ENCODE measurements at places on chromosomes 16 and 17.

DNA sequence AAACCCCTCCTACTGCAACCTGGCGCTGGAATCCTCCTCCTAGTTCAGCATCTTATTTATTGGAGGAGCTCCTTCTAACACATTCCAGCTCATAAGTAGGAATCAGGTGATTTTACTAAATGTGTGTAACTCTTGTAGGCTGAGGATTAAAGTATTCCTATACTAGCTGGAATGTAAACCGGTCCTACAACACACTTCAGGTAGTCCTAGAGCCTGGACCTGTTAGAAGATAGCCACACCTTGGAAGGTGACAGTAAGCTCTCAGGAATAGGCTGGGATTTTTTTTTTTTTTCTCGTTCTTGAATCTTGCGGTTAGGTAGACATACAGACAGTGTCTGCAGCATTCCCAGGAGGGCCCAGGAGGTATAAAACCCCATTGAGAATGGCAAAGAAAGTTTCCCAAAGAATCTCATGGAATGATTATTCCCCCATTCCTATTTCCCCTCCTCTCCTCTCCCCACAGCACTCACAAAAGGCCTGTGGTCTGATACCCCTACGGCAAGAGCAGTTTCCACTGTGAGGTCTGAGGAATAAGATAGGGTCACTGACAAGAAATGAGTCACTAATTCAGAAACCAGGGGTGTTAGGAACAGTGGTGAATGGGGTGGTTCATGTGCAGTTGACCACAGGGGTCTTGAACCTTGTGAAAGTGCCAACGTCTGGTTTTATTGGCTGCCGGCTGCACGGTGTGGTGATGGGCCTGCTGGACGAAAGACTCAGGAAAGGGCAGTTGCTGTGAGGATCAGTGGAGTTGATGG, 267.1 kb downstream of the UTP18 start:
- DNase-seq = no peak

- DNase-seq = no peak
Observed at GRCh38 chr16:69599731-69600130, 34.0 kb downstream of the NFAT5 start.

GRCh38 chr16:57826706-57827625, 24.7 kb upstream of the KIFC3 start:
- peak; percentile 39 for DNase-seq

DNA sequence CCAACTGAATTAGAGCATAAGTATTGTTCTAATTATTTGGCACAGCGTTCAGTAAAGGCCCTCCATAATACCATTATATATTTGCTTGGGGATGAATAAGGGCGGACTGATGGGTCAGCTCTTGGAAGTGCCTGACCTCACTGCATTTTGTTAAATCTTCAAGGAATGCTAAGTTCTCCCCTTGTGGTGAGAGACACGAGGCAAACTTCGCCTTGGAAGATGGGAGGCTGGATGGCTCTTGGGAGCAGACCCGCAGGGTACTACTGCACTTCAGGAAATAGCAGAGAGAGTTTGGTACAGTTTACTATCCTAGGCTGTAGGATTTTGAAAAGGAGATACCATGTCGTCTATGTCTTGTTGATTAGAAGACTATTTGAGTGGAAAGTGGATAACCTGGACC, 87.0 kb upstream of the RPRML start:
- no peak for DNase-seq

GRCh38 chr17:2120586-2121335, 65.9 kb downstream of the HIC1 start:
- DNase-seq = no peak

- no peak for DNase-seq
Observed at GRCh38 chr16:23694644-23695373, 16.1 kb downstream of the PLK1 start.

GRCh38 chr16:31194898-31195297, 7.7 kb downstream of the PYCARD start:
- DNase-seq = no peak

DNA sequence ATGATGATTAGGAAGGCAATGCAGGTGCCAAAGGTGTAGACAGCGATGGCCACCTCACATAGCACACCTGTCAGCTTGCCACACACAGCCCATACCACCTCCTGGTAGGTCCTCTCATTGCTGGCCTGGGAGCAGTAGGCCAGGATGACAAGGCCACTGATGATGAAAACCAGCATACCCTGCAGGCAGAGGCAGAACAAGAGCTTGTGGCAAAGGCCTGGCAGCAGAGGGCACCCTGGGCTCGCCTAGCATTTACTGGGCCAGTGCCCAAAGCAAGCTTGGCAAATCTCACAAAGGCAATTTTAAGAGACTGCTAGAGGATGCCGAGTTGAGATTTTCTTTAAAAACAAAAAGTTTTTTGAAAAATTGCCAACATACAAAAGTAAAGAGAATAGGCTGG, 5.9 kb downstream of the SLC38A7 start:
- DNase-seq = peak; percentile 12

DNA sequence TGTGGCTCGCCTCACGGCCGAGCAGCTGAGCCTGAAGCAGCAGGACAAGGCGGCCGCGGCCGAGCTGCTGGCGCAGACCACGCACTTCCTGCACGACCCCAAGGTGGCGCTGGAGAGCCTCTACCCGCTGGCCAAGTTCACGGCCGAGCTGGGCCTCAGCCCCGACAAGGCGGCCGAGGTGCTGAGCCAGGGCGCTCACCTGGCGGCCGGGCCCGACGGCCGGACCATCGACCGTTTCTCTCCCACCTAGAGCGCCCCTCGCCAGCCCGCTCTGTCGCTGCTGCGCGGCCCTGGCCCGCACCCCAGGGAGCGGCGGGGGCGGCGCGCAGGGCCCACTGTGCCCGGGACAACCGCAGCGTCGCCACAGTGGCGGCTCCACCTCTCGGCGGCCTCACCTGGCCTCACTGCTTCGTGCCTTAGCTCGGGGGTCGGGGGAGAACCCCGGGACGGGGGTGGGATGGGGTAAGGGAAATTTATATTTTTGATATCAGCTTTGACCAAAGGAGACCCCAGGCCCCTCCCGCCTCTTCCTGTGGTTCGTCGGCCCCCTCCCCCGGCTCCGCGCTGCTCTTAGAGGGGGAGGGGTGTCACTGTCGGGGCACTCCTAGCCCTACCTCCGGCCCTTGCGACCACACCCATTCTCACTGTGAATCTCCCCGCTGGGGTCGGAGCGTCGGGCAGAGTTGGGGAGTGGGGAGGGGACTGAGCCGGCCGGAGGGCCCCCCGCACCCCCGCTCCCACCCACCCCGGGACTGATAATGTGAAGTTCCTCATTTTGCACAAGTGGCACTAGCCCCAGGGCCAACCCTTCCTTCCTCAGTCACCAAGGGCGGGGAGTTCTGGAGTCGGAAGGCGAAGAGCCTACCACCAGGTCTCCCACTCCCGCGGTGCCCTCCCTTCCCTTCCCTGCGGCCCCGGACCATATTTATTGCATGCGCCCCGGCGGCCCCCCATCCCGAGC, 4.0 kb downstream of the HIC1 start:
- no peak for DNase-seq

DNA sequence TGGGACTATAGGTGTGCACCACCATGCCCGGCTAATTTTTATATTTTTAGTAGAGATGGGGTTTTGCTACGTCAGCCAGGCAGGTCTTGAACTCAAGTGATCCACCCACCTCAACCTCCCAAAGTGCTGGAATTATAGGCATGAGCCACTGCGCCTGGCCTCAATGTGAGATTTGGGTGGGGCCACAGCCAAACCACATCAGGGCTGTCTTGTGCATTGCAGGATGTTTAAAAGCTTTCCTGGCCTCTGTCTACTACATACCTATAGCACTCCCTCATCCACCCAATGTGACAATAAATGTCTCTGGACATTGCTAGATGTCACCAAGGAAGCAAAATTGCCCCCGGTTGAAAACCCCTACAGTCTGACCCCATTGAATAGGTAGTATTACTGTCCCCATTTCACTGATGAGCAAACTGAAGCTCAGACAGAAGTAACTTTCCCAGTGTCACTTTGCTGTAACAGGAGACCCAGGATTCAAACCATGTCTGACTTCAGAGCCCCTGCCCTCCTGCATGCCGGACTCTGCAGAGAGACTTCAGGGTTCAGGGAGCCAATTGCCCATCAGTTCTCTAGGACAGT, 3.6 kb upstream of the MAP3K14 start:
- DNase-seq = no peak

GRCh38 chr16:19555938-19556771, 652 bp downstream of the VPS35L start:
- DNase-seq = no peak

DNA sequence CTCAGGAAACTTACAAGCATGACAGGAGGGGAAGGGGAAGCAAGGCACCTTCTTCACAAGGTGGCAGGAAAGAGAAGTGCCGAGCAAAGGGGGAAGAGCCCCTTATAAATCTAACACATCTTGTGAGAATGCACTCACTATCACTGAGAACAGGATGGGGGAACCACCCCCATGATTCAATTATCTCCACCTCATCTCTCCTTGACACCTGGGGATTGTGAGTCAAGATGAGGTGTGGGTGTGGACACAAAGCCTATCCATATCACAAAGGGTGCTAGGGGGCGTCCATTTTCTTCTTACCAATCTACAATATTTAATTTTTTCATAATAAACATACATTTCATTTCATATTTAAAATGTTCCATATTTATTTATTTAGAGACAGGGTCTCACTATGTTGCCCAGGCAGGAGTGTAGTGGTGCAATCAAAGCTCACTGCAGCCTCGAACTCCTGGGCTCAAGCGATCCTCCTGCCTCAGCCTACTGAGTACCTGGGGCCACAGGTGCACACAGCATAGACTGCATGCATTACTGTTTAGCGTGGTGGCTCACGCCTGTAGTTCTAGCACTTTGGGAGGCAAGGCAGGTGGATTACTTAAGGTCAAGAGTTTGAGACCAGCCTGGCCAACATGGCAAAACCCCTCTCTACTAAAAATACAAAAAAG, 26.5 kb upstream of the FAAP100 start:
- no peak for DNase-seq

- no peak for DNase-seq
Observed at GRCh38 chr17:43719578-43719977, 39.0 kb downstream of the SOST start.

- no peak for DNase-seq
Observed at GRCh38 chr16:67773099-67773498, 33.3 kb downstream of the RANBP10 start.

GRCh38 chr17:10276436-10276835, 78.0 kb upstream of the GAS7 start:
- DNase-seq = no peak

GRCh38 chr16:89588413-89589109, 13.0 kb downstream of the CPNE7 start:
- no peak for DNase-seq

DNA sequence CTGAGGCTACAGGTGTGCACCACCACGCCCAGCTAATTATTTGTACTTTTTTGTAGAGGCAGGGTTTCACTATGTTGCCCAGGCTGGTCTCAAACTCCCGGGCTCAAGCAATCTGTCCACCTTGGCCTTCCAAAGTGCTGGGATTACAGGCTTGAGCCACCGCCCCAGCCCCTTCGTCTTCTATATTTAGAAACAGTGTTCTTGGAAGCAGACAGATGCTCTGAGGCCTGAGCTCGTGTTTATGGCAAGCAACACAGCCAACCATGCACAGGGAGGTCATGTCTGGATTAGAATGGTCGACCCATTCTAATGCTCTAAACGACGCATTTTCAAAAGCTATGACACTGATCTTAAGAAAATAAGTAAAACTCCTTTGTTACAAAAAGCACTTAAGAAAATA, 16.6 kb downstream of the TMEM204 start:
- DNase-seq = no peak

- DNase-seq = no peak
Observed at GRCh38 chr17:8724451-8724850, 20.2 kb downstream of the CCDC42 start.

DNA sequence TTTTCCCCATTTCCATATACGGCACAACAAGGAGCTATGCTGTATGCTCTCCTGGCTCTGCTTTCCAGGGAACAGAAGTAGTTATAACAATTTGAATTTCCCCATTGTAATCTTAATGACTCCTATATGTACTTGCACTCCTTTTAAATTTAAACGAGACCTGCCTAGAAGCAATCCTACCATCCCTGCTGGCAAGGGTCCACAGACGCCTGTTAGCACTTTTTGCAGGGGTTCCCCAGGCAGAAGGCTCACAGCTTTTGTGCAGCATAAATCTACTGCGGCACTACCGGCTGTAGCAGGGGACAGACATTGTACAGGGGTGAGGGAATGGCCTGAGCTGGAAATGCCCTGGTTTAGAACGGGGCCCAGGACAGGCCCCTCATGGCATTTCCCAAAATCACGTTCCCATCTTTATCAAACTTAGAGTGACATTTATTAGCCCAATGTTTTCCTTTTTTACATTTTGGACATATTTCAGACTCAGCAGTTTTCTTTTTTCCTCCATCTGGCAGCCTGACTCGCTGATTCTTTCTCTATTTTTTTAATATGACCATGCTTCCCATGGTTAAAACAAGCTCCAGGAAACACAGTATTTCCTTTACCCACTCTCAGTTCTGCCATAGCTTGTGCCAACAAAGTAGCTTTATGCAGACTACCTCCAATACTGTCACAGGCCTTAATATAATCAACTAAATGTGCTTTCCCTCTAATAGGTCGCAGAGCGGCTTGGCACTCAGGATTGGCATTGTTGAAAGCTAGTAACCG, 35.4 kb upstream of the USP22 start:
- no peak for DNase-seq

GRCh38 chr17:30477774-30478115, 537 bp downstream of the GOSR1 start:
- no peak for DNase-seq

DNA sequence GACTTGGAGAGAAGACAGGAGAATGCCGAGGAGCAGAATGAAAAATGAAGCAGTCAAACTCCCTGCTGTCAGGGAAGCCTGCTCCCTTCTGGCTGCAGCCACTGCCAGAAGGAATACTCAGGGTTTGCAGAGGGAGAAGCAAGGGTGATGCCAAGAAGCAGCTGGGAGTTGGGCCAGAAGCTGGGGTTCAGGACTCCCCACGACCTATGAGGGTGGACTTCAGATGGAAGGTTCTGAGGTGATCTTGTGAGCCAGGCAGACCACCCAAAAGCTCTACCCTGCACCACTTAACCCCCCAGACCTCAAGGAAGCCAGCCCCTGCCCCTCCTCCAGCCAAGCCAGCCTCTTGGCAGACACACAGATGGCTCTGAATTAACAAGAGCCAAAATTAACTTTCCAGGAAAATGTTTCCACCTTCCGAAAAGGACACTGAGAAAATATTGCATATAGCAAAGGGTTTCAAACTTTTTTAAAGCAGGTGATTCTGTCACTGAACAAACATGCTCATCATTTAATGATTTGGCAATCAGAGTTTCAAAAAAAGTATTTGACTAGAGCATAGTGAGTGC, 126.0 kb upstream of the ERCC4 start:
- peak; percentile 78 for DNase-seq

- no peak for DNase-seq
Observed at GRCh38 chr16:24493821-24494220, 45.5 kb upstream of the RBBP6 start.

- no peak for DNase-seq
Observed at GRCh38 chr16:88685156-88686061, 898 bp downstream of the SNAI3 start.

GRCh38 chr16:84320511-84320910, 25.8 kb downstream of the WFDC1 start:
- no peak for DNase-seq

Data from NCI-H446 (cell line).